ENCODE measurements at places on chromosomes 3 and 15. TPM values are rescaled to one million over a fixed set of nuclear protein-coding genes. Genes with fewer than 3 reads are reported as not detected.

Gene GHSR
- not detected for total RNA-seq

Gene ADAMTS17
- total RNA-seq = 2.2 TPM

Gene REC114
- not detected for total RNA-seq

Gene SCG5
- total RNA-seq = 1.3 TPM

Gene SPATA12
- total RNA-seq = not detected

Gene CLEC3B
- total RNA-seq = 45.3 TPM

Gene ERICH6
- 0.19 TPM for total RNA-seq

Gene C3orf85
- not detected for total RNA-seq

Gene DOCK3
- 0.54 TPM for total RNA-seq
